ENCODE measurements at places on chromosomes 5 and 9. TPM values are rescaled to one million over a fixed set of nuclear protein-coding genes. Genes with fewer than 3 reads are reported as not detected.
A peak's percentile ranks its signal among the peaks of the same experiment; 100 is the strongest.

DNA sequence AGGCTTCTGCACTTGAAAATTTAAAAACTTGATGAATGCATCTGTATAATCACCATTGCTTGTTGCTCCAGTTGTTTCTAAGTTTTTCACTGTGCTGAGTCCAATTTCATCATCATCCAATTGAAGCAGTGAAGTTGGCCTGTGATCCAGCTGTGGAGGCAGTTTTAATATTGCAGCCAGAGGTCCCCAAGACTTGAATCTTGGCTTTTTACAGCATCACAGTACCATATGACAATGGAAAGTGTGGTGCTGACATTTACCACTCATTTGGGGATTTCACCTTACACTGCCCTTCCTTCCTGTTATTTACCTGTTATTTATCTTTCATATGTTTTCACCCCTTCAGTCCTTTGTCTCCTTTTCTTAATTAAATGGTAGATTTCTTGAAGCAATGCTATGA, 76.2 kb upstream of the SPIN1 start:
- peaks cover 71% of the 10 kb centered on the region for H3K4me1 ChIP-seq
- peak overlapping the region; percentile 78 for H3K4me3 ChIP-seq
- H3K27me3 ChIP-seq = peaks cover 1% of the 10 kb centered on the region
- no peak for DNase-seq
- H3K27ac ChIP-seq = peak overlapping the region; percentile 94
- no peaks in the 10 kb centered on the region for H3K36me3 ChIP-seq

GRCh38 chr5:146890731-146891440, 12.3 kb upstream of the PPP2R2B start:
- no peaks in the 10 kb centered on the region for H3K27me3 ChIP-seq
- no peak for DNase-seq
- peaks cover 2% of the 10 kb centered on the region for H3K36me3 ChIP-seq
- no peak overlapping the region for H3K27ac ChIP-seq
- H3K4me3 ChIP-seq = no peak overlapping the region

DNA sequence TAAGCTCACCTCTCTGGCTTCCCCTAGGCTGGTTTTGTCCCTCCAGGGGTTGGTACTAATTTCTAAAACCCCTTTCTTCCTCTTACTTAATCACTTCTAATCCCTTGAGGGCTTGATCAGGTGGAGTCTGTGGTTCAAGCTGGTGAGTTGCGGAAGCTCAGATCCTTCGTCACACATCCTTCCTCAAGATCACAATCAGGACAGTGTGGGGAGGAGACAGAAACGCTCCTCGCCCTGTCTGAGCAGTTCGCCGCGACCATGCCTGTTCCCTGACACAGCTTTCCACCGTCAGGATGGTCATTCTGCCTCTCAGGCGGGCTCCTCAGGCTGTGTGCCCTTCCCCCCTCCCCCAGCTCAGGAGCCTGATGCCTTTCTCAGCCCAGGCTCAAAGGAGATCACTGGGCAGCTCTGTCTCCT, 24.3 kb downstream of the CPLX2 start:
- peaks cover 17% of the 10 kb centered on the region for H3K4me1 ChIP-seq
- peak overlapping the region; percentile 12 for H3K4me3 ChIP-seq
- peak overlapping the region; percentile 72 for H3K27ac ChIP-seq
- peak; percentile 51 for DNase-seq

DNA sequence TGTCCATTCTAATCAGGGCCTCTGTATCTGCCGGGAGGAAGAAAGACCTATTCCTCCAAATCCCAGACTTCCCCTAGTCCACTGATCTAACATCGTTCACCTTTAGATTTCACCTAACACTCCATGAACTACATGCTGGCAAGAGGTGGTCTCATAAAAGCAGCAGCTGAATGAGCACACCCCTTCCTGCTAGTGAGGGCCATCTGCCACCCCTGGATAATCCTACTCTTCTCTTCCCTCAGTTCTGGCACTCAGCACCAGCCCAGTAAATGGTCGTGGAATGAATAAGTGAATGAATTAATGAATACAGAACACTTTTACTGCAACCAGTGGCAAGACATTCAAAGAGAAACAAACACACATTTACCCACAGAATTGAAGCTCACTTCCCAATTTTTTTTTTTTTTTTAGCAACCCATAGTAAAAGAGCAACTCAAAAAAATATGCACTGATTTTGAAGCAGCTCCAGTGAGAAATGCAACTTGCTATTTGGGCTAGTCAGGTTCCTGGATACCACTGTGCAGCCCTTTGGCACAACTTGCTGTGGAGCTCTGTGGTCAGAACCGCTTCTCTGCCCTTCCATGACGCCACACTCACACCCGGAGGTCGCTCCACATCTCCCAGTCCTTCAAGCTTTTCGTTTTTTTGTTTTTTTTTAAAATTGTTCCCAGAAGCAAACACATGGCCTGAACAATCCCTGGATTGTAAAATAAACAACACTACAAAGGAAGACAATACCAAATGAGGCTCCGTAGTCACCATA, 6.2 kb downstream of the RNF183 start:
- DNase-seq = no peak
- no peak overlapping the region for H3K27ac ChIP-seq
- H3K27me3 ChIP-seq = peaks cover 5% of the 10 kb centered on the region
- no peak overlapping the region for H3K4me3 ChIP-seq
- H3K36me3 ChIP-seq = peaks cover 4% of the 10 kb centered on the region

DNA sequence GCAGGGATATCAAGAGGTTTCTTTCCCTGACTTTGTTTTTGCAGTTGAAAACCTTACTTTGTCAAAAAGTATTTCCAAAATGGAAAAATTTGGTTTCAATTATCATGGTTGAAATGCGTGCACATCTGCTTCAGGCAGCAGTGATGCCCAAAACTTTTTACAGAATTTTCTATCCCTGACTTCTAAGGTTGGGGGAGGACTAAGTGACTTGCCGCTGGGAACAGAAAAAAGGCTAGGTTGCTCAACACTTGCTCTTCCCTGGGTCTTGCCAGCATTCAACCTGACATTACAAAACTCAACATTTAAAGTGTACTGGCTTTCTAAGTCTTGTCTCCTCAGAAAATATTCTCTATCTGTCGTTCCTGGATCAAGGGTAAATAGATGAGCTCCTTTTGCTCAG, 4.7 kb downstream of the KLHL3 start:
- DNase-seq = no peak
- no peaks in the 10 kb centered on the region for H3K4me1 ChIP-seq
- no peak overlapping the region for H3K4me3 ChIP-seq
- H3K36me3 ChIP-seq = no peaks in the 10 kb centered on the region
- peaks cover 11% of the 10 kb centered on the region for H3K27me3 ChIP-seq

- peaks cover 16% of the 10 kb centered on the region for H3K36me3 ChIP-seq
- no peaks in the 10 kb centered on the region for H3K27me3 ChIP-seq
- no peak for DNase-seq
- no peak overlapping the region for H3K4me3 ChIP-seq
These were observed 46.5 kb downstream of the PPP1R2B start for GRCh38 chr5:156896546-156896945.

GRCh38 chr9:98607787-98608186, 100.9 kb downstream of the GABBR2 start:
- no peak overlapping the region for H3K27ac ChIP-seq
- H3K36me3 ChIP-seq = no peaks in the 10 kb centered on the region
- H3K4me1 ChIP-seq = no peaks in the 10 kb centered on the region
- no peak for DNase-seq
- no peak overlapping the region for H3K4me3 ChIP-seq

- no peaks in the 10 kb centered on the region for H3K36me3 ChIP-seq
- DNase-seq = no peak
- H3K27me3 ChIP-seq = no peaks in the 10 kb centered on the region
These were observed 212.7 kb upstream of the PIK3R1 start for GRCh38 chr5:68002836-68003235.

DNA sequence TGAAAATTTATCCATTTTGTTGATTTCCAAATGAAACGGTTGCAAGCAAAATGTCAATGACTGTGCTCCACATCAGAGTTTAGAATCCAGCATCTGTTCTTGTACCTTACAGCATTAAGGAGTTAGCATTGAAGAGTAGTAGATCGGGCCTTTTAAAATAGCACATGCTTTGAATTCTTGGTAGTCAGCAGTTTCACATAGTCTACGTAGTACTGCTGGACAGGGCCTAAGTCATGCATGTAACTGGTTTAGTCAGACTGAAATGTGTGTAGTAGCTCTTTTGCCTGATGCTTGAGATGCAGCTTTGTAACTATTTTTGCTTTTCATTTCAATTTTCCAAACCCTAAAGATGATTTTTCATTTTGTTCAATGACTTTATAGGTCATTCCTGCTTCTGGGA, 19.8 kb downstream of the LECT2 start:
- peaks cover 28% of the 10 kb centered on the region for H3K27me3 ChIP-seq
- no peak for DNase-seq
- H3K27ac ChIP-seq = no peak overlapping the region
- no peaks in the 10 kb centered on the region for H3K36me3 ChIP-seq

- H3K36me3 ChIP-seq = no peaks in the 10 kb centered on the region
- H3K4me3 ChIP-seq = no peak overlapping the region
- no peaks in the 10 kb centered on the region for H3K4me1 ChIP-seq
- no peak overlapping the region for H3K27ac ChIP-seq
- H3K27me3 ChIP-seq = no peaks in the 10 kb centered on the region
These were observed 190.0 kb upstream of the GRAMD2B start for GRCh38 chr5:126233256-126233655.

DNA sequence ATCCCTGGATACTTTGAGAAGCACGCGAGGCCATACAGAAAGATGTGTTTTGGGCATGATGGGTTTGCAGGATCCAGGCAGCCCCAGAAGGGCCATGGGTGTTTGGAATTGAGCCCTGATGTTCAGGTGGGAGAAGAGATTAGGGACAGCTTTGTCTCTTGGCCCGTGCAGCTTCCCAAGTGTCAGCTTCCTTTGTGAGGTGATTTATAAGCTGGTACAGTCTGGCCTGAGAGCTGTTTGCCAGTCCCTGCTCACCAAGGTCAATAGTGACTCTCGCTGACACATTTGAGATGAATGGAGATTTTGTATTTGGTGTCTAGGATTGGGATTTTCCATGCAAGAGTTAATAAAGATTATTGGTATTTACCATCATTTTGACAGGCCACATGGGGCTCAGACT, 165.9 kb downstream of the ICE1 start:
- H3K27me3 ChIP-seq = no peaks in the 10 kb centered on the region
- H3K27ac ChIP-seq = no peak overlapping the region

DNA sequence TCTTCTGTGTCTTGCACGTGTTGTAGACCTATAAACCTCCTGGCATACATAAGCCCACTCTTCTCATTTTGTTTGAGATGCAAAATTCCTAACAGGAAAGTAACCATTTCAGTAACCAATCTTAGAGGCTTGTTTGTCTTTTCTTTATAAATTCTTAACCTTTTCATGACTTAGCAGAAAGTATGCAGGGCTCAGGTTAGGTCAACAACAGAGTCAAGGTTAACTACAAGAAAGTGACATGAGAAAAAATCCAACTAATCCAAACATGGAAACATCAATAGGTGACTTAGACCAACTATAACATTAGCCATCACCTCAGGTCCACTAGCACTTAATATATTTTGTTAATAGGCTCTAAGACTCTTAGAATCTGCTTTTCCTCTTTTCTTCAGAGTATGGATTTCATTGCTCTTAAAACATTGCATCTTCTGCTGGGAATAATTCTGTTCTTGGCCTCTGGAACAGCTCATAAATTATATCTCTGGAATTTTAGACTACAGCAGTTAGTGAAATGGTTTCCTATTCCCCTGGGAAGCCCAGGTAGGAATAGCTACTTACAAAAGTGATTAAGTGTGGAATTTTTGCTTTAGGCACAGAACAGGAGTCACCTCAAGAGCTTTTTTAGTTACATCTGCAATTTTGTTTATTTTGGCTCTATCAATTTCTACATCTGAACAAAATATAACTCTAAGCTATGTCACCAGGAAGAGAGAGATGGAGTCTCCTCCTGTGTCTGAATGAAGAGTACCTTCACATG, 155.3 kb upstream of the ANKRD55 start:
- no peak overlapping the region for H3K27ac ChIP-seq
- no peak for DNase-seq
- H3K27me3 ChIP-seq = no peaks in the 10 kb centered on the region
- H3K4me3 ChIP-seq = no peak overlapping the region
- no peaks in the 10 kb centered on the region for H3K36me3 ChIP-seq
- no peaks in the 10 kb centered on the region for H3K4me1 ChIP-seq

GRCh38 chr9:121750715-121751623, 99.5 kb downstream of the DAB2IP start:
- peaks cover 13% of the 10 kb centered on the region for H3K4me1 ChIP-seq
- H3K4me3 ChIP-seq = no peak overlapping the region
- no peak for DNase-seq
- no peak overlapping the region for H3K27ac ChIP-seq

DNA sequence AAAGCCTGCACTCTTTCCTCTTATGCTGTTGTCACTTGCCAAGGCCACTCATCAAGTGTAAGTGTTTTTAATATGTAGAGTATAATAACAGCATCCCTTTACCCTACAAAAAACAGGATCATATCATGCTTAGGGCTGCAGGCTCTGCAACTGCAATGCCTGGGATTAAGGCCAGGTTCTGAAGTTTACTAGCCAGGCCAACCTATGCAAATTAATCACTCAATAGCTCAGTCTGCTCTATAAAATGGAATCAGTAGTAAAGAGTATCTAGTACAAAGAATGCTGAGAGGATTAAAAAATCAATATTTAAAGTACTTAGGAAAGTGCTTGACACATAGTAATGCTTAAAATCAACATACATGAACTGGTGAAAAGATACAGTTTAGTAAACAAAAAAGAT, 253.3 kb downstream of the EDIL3 start:
- H3K27me3 ChIP-seq = no peaks in the 10 kb centered on the region
- no peak for DNase-seq
- no peak overlapping the region for H3K27ac ChIP-seq
- no peak overlapping the region for H3K4me3 ChIP-seq

DNA sequence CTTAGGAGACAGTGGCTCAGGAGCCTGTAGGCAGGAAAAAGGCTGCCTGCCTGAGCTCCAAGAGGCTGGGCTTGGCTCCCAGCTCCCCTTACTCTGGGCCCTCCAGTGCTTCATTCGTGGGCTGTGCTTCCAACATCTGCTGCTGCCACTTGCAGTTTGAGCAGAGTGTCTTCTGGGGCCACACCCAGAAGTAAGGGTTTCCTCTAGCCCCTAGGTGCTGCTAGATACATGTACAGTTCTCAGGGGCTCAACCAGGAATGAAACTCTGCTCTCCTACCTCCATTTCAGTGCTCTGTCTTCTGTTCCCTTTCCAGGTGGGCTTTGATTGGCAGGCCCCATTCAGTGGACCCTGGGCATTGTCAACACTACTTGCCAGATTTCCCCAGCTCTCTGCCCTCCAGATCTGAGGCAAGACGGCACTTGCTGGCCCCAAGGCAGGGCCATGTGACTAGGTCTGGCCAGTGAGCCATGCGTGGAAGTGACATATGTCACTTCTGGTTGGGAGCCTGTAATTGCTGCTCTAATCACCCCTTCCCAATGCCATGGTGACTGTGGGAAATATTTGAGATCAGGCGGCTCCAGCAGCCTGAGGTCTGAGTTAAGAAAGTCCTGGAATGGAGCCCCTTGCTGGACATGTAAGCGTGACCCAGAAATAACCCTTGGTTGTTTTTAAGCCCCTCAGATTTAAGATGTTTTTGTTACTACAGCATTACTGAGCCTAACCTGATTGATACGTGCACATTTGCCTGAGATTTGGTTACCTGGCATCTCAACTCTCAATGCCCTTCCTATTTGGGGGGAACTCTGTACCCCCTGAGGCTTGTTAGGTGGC, 9.4 kb upstream of the BOD1 start:
- H3K27ac ChIP-seq = no peak overlapping the region
- H3K36me3 ChIP-seq = no peaks in the 10 kb centered on the region
- H3K4me1 ChIP-seq = no peaks in the 10 kb centered on the region
- no peak overlapping the region for H3K4me3 ChIP-seq
- no peak for DNase-seq
- H3K27me3 ChIP-seq = peaks cover 18% of the 10 kb centered on the region

The SEMA6A gene
- 0.23 TPM for total RNA-seq

The FOXD4L4 gene
- total RNA-seq = 0.10 TPM

The ACOT12 gene
- total RNA-seq = not detected

The GABRA1 gene
- not detected for total RNA-seq
